ENCODE measurements at places on chromosomes 11 and 22.

GRCh38 chr11:119700536-119701346, 28.3 kb downstream of the NECTIN1 start:
- H3K4me3 ChIP-seq: no peak overlapping the region
- no peak for DNase-seq
- H3K36me3 ChIP-seq: no peaks in the 10 kb centered on the region
- H3K27me3 ChIP-seq: peaks cover 2% of the 10 kb centered on the region
- H3K27ac ChIP-seq: no peak overlapping the region

GRCh38 chr11:125136001-125136400, 24.6 kb upstream of the TMEM218 start:
- no peak for DNase-seq
- H3K4me1 ChIP-seq: no peaks in the 10 kb centered on the region
- H3K36me3 ChIP-seq: no peaks in the 10 kb centered on the region
- H3K27ac ChIP-seq: no peak overlapping the region
- no peak overlapping the region for H3K4me3 ChIP-seq

- no peaks in the 10 kb centered on the region for H3K36me3 ChIP-seq
- H3K4me1 ChIP-seq: no peaks in the 10 kb centered on the region
- no peaks in the 10 kb centered on the region for H3K27me3 ChIP-seq
- H3K4me3 ChIP-seq: no peak overlapping the region
- no peak for DNase-seq
These were observed 203.7 kb downstream of the PGR start for GRCh38 chr11:100925935-100926334.

DNA sequence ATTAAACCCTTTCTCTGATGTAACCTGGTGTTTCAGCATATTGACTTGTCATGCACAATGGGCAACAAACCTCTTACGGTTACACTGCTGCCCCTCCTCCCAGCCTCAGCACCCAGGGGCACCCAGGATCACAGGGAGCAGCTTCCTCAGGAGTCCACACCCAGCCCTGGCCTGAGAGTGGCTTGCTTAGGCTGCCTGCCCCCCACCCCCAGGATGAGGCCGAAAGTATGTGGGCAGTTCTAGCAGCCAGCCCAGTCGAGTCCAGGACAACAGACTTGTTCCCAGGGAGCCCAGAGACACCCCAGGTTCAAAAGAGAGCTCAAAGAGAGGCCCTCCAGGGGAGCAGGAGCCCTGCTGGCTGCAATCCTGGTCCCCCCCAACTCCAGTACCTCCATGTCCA, 108.1 kb upstream of the THY1 start:
- H3K27ac ChIP-seq: no peak overlapping the region
- no peak overlapping the region for H3K4me3 ChIP-seq
- no peak for DNase-seq
- no peaks in the 10 kb centered on the region for H3K4me1 ChIP-seq
- H3K27me3 ChIP-seq: peaks cover 9% of the 10 kb centered on the region
- no peaks in the 10 kb centered on the region for H3K36me3 ChIP-seq

DNA sequence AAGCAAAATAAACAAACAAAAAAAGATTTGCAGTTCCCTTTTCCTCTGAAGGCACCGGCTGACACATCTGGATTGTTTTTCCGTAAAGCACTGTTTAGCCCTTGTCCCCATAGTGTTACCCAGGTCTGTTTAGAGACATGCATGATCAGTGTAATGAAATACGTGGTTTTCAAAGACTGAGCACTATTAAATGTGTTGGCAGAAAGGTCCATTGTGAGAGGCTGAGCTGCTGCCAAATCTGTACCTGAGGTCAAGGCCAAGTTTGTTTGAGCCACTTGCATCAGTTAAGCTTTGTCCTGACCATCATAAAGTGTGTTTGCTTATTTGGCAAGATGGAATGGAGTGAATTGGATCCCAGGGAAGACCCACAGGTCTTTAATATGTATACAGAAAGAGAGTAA, 26.3 kb downstream of the CTR9 start:
- H3K36me3 ChIP-seq: peaks cover 50% of the 10 kb centered on the region
- H3K27ac ChIP-seq: no peak overlapping the region
- no peaks in the 10 kb centered on the region for H3K4me1 ChIP-seq
- H3K27me3 ChIP-seq: no peaks in the 10 kb centered on the region
- H3K4me3 ChIP-seq: no peak overlapping the region

- H3K27ac ChIP-seq: no peak overlapping the region
- no peak overlapping the region for H3K4me3 ChIP-seq
- H3K36me3 ChIP-seq: peaks cover 19% of the 10 kb centered on the region
- no peaks in the 10 kb centered on the region for H3K4me1 ChIP-seq
- no peaks in the 10 kb centered on the region for H3K27me3 ChIP-seq
- no peak for DNase-seq
These were observed 19.4 kb downstream of the NADSYN1 start for GRCh38 chr11:71472357-71472885.

DNA sequence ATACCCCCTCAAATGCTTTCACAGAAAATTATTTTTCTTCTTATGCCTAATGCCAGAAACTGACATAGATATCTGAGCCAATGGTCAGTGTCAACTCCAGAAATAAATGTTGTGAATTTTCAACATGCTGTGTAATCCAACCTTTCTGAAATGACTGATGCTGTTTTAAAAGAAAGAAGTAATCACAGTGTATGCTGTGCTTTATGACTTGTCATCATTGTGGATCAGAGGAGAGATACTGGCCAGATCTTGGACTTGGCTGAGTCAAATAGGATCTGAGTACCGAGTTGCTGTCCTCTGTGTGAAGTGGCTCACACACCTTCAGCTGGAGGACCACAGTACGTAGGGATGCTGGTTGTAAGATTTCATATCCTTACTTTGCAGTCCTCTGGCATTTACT, 89.9 kb upstream of the ARHGAP20 start:
- no peaks in the 10 kb centered on the region for H3K36me3 ChIP-seq
- H3K27ac ChIP-seq: no peak overlapping the region
- H3K27me3 ChIP-seq: peaks cover 1% of the 10 kb centered on the region
- DNase-seq: no peak
- H3K4me1 ChIP-seq: no peaks in the 10 kb centered on the region
- no peak overlapping the region for H3K4me3 ChIP-seq

GRCh38 chr22:31243339-31244045, 31.4 kb downstream of the LIMK2 start:
- H3K27ac ChIP-seq: no peak overlapping the region
- H3K36me3 ChIP-seq: no peaks in the 10 kb centered on the region
- no peak for DNase-seq
- H3K4me3 ChIP-seq: no peak overlapping the region
- H3K4me1 ChIP-seq: peaks cover 43% of the 10 kb centered on the region

GRCh38 chr11:86416494-86416893, 41.8 kb downstream of the CCDC81 start:
- H3K27ac ChIP-seq: no peak overlapping the region
- DNase-seq: no peak
- H3K27me3 ChIP-seq: no peaks in the 10 kb centered on the region
- no peaks in the 10 kb centered on the region for H3K36me3 ChIP-seq
- peaks cover 19% of the 10 kb centered on the region for H3K4me1 ChIP-seq
- no peak overlapping the region for H3K4me3 ChIP-seq

DNA sequence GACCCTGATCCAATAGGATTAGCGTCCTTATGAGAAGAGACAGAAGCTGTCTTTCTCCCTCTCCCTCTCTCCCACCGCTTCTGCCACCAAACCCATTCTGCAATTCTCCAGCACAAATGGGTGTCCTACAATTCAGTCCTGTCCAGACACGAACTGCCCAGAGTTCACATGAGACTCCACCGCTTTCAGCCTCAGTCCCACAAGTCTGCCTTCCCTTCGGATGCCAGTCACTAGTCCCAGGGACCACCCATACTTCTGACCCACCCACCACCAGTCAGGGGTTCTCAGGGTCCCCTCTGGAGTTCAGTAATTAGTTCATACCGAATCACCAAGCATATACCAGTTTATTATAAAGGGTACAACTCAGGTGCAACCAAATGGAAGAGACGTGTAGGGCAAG, 73.6 kb downstream of the TRIM29 start:
- H3K27ac ChIP-seq: no peak overlapping the region
- no peak for DNase-seq
- H3K36me3 ChIP-seq: no peaks in the 10 kb centered on the region
- H3K4me1 ChIP-seq: no peaks in the 10 kb centered on the region

DNA sequence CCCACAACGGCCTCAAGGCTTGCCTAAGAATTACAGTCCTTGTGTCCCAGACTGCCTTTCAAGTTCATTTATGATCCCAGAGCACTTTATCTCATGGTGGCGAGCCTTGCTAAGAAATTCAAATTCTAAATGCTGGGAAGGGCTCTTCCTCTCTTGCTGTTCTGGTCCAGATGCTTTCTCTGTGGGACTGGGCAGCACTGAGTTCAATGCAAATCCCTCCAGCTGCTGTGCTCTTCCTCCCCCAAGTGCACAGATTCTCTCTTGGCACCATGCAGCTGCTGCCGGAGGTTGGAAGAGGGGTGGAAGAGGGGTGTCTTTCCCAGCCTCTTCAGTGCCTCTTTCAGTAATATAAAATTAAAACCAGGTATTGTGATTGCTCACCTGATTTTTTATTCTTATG, 828.0 kb downstream of the DLG2 start:
- H3K4me3 ChIP-seq: no peak overlapping the region
- no peaks in the 10 kb centered on the region for H3K27me3 ChIP-seq
- no peaks in the 10 kb centered on the region for H3K36me3 ChIP-seq
- H3K27ac ChIP-seq: no peak overlapping the region
- no peak for DNase-seq

Data from activated T-helper 1 cell treated with anti-CD3 and anti-CD28 coated beads, Interleukin-12 subunit alpha, Interleukin-12 subunit beta, Interleukin-2, Interleukin-4 antibody, amounts not matched to agents 30 ng/mL and 10 ng/mL and 1 ng/mL, durations not matched to agents 14 hours and 24 hours and 36 hours (primary cell).